ENCODE measurements at places on chromosomes 7 and 10. TPM values are rescaled to one million over a fixed set of nuclear protein-coding genes. Genes with fewer than 3 reads are reported as not detected.

DNA sequence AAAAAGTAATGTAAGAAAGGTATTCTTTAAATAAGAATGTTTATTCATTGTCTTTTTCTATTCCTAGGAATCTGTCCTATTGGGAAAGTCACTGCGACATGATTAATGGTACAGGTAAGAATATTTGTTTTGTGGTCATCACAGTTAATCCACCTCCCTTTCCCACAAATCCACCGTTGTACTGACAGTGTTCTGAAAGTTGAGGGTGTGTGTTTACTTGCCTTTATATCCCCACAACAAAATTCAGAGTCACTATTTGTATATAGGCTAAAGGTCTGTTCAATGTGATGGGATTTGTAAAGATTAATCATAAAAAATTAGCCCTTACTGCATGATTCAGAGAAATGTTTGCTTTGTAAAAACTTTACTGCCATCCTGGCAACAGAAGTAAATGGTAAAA lies 27.9 kb downstream of the CD36 start:
- DNase-seq: no peak

DNA sequence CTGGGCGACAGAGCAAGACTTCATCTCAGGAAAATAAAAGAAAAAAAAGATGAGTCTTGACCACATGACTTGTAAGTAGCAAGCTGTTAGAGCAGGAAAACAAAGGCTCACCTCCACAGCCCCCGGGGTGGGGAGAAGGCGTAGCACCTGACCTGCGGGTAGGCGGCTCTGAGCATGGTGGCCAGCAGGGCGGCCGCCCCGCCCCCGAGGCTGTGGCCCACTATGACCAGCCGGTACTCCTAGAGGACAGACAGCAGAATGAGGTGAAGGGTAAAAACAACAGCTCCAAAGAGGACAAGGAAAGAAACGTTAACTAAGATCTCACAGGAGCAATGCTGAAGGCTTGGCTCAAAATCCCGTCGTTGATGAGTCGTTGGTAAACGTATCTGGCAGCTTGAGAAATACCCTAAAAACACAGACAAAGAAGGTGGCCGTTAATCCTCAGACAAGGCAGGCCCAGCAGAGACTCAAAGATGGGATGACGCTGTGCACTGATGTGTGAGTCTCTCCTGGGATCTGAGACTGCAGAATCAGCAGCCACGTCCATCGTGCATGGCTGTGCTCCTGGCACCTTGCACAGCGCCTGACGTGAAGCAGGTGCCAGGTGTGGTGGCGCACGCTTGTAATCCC lies 31.1 kb downstream of the DAGLB start:
- no peak for DNase-seq

DNA sequence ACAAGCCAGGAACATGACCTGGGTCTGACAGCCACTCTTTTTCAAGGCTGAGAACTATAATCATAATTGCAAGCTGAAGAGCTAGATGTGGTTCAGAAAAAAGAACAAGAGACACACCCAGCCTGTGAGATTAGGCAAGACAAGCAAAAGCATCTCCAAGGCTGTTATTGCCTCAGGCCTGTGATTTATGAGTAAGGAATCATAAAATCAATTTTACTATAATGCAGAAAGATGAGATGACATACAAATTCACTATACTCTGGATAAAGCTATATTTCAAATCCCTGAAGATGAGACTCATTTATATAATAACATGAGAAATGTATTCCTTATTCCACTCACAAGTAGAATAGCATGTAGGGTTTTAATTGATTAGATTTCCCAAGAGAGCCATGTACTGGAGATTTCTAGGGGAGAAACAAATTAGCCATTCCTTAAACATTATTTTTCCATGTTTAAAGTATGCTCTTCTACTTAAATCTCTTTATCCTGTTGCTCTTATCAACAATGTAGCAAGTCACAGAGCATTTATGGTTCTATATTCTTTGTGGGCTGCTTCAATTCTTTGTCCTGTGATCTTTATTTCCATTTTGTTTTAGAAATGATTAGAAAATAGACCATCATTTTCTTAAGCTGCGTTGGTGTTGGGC lies 47.4 kb downstream of the FHIP2A start:
- no peak for DNase-seq

- DNase-seq: no peak
These were observed 126.4 kb upstream of the LRRTM3 start for GRCh38 chr10:66799474-66799873.

HOXA13 gene
- not detected for total RNA-seq

- DNase-seq: no peak
These were observed 5.1 kb downstream of the AOC1 start for GRCh38 chr7:150857276-150858055.

- DNase-seq: no peak
These were observed 433.1 kb downstream of the HTR7 start for GRCh38 chr10:90424730-90425129.

DNA sequence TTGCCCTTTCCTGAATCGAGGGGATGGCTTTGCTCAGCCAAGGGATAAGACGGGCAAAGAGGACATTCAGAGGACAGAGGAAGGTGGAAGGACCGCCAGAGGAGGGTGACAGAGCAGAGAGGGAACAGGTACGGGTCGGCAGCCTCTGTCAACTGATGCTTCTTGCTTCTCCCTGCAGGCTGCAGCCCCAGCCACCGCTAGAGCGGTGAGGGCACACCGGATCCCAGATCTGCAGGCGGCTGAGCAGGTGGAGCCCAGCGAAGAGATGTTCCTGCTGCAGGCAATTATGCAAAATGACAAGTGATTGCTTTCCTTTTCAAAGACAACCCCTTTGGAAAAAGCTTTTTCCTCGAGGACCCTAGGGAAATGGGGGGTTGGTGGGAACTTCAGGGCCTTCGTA lies 181.9 kb upstream of the ANKRD30A start:
- no peak for DNase-seq

CNPY1 gene
- total RNA-seq: 2.4 TPM

GRCh38 chr7:150520145-150520544 lies 5.5 kb downstream of the GIMAP7 start:
- DNase-seq: no peak

DNA sequence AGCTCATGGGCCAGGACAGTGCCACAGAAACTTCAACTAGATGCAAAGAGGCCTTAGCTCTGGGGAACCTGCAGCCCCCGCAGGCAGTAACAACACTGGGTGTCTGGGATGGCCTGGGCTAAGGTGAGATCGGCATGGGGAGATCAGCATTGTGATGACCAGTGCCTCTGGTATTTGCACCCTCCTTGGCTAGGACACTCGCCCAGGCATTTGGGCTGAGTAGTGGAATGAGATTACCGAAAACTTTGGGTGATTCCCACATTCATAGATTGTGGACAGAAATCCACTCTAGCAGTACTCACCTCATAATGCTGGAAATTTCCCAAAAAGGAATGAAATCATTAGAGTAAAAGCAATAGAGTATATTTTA lies 70.6 kb upstream of the ZMIZ2 start:
- DNase-seq: no peak

EPHA1 gene
- total RNA-seq: not detected

DNA sequence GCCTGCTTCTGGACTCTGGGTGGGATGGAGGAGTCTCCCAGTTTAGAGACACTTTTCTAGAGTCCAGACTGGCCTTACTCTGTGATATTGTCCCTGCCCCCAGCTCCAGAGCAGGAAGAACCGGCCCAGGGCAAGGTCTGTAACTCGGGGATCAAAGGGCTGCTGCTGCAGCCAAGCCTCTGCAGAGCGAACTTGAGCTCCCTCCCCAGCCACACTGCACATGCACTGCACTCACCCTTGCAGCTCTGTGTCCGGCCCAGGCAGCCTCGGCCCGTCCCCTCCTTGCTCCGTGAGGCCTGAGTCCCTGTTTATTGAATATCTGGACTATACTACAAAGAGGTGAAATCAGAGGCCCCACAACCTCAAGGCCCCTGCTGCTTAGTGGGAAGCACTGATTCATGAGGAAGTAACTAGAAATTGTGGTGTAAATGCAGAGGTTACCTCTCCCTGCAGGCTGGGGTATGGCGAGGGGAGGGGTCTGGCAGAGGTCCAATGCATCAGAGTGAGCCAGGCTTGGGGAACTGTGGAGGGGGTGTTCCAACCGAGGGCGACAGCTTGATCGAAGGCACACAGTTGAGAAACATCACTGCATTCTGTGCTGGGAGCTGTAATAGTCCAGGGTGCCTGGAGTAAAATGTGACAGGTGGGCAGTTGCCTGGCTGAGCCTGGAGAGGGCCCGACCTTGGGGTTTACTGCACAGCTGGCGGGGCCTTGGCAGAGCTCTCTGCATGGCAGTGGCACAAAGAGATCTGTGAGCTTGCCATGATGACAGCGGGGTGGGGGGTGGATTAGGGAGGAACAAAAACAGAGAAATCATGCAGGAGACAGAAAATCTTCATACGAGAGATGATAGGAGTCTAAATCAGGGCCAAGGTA lies 49.1 kb downstream of the AOC1 start:
- DNase-seq: no peak
